Non-pigmented ciliary epithelial cell (primary cell): ENCODE measurements at places on chromosomes 5 and 9.

DNA sequence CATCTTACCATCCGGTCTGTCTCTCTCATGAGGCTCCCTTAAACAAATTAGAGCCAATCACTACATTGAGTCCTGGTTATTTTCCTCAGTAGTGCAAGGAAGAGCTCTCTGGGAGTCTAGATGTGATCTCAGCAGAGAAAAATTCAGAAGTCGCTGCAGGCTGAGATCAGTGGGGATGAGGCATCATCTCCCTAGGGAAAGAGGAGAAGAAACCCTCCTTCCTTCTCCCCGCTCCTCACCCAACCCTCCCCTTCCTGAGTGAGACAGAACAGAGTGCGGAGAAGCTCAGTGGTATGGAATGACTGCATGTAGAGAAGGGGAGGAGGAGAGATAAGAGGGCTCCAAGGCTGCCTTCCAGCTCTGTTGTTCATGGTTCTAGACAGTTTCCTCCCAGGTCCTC lies 80.5 kb downstream of the PAPPA start:
- DNase-seq = peak; percentile 96

DNA sequence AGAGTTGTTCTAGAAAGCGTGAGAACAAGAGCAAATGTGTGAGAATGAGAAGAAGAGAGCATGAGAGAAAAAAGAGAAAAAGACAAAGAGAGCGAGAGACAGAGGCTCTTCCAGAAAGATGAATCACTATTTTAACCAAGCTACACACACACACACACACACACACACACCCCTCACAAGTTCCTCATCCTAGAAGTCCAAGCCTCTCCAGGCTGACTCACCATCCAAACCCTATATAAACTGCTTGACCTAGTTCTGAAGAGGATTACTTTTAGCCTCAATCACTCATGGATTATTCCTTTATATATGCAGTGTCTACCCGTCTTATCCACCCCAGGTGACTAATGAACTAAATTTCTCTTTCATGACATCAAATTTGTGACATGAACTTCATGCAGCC lies 37.6 kb downstream of the C9orf57 start:
- peak; percentile 88 for DNase-seq

DNA sequence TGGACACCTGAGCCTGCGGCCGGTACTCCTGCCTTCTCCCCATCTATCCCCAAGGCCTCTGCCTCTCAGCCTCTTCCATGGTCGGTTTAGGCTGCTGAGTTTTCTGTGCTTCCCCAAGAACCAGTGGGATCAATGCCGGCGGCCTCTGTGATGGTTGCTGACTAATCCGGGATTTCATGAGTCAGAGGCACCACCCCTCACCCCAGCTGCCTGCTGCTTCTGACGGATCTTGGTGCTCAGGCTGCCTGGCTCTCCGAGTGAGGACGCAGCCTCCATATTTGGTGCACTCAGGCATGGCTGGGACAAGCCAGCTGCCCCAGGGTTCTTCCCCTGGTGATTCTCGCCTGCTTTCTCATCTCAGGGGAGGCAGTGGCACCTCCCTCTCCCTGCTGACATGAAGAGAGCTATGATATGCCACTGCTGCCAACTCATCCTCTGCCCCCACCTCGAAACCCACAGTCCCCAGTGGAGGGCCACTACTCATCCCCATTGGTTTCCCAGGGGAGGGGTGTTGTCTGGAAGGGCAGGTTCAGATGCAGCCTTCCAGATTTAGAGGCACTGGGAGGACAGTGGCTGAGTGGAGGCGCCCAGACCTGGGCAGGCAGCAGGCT lies 3.3 kb upstream of the MAN1B1 start:
- peak; percentile 84 for DNase-seq

DNA sequence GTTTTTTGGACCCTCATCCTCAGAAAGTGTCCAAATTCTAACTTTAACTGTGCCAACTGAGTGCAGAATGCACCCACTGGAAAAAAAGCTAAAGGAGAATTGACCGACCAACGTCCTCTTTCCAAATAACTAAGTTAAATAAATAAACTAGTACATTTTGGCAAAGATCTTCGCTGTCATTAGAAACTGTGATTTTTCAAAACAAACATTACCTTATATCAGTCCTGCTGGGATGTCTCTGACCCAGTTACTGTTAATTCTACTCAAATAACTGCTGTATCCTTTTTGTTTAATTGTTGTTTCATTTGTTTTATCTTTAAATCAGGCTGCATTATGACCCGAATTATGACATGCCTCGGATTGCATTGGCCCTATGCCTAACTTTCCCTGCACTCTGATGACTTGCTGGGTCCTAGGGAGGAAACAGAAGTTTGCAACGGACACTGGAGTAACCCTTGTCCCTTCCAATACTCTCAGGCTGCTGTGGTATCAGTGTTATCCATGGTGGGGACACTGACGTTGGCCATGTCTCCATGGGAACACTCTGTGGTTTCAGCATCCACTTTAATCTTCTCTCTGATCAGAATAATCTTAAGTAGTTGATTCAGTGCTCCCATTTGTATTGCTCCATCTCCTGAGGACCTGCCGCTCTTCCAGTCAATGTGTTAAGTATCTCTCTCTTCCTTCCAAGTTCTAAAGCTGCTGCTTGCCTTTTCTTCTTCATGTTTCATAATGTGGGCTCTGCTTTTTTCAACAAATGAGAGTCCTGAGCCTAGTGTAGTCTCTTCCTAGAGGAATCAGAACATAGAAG lies 11.1 kb upstream of the IFNA5 start:
- no peak for DNase-seq

DNA sequence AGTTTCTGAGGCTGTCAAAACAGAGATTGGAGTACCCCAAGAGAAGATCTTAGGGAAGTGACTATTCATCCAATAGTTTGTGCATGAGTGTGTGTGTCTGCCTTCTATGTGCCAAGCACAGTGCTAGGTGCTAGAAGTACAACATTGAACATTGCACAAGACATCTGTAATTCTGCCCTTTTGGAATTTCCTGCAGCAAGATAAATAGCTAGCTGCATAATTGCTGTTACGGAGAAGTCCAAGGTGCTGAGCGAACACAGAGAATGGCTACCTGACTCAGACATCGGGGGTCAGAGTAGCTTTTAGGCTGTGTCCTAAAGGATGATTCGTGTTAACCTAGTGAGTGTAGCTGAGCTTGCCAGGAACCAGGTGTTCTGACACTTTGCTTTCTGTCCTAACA lies 44.8 kb downstream of the PAPPA start:
- DNase-seq = no peak

- DNase-seq = no peak
Observed at GRCh38 chr9:107639426-107639825, 149.9 kb upstream of the KLF4 start.

GRCh38 chr5:112865128-112865527 lies 4.0 kb downstream of the SRP19 start:
- DNase-seq = peak; percentile 17

DNA sequence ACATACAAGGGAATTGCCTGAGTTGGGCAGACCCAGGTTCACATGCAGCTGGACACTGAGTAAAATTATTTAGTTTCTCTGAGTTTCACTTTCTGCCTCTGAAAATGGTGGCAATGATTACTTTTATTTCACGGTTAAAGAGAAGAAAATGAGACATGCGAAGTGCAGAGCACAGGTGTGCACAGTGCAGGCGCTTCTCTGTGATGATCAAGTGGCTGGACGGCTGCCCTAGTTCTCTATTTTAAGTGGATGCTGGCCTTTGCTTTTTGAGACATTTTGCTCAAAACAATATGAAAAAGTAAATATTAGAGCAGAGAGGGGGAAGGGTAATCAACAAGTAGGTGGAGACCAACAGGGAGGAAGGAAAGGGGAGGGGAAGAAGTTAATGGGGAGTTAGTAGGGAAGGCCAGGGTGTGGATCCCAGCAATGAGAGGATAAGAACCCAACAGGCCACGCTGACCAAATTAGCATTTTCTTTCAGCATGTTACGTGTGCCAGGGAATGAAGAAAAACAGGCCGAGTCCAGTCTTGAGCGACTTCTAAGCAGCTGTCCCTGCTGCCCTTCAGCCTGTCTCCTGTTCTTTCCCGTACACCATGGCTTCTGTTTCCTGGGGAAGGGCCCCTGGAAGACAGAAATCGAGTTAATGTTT lies 16.1 kb downstream of the SNX18 start:
- DNase-seq = no peak

DNA sequence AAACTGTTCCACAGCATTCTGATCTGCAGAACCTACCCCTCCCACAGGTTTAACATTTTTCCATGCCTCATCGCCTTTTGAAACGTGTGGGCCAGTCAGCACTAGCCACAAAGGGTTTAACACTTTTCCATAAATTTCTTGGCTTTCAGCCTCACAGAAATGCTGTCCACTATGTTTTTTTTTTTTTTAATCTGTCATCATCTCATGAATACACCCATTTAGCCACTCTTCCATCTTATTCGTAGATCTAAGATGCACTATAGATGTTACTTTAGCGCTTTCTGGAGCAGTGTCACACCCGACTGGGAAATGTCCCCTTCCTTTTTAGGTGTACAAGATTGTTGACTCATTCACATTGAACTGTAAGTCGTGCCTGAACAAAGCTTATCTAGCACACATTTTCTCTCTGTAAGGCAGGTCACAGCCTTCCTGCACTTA lies 62.3 kb downstream of the GCNT1 start:
- no peak for DNase-seq

- DNase-seq = no peak
Observed at GRCh38 chr5:132473019-132473531, 17.5 kb downstream of the IRF1 start.

- DNase-seq = peak; percentile 3
Observed at GRCh38 chr5:144368556-144368955, 197.9 kb downstream of the KCTD16 start.

DNA sequence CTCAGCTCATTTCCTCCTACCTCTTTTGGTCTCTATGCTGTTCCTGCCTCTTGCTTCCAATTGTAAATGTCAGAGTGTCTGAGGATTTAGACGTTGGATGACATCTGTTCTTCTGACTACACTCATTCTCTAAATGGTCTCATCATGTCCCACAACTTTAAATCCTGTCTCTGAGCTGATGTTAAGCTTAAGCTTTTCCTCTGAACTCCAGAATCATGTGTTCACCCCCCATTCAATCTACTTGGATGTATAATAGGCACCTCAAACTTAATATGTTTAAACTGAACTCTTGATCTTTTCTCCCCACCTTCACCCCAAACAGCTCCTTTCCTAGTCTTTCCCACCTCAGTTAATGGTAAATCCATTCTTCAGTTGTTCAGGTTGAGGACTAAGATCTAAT lies 433.6 kb downstream of the CSNK1G3 start:
- no peak for DNase-seq

GRCh38 chr5:93899026-93899600 lies 157.7 kb upstream of the POU5F2 start:
- DNase-seq = no peak

- no peak for DNase-seq
Observed at GRCh38 chr9:83281306-83282255, 218.6 kb upstream of the RASEF start.

DNA sequence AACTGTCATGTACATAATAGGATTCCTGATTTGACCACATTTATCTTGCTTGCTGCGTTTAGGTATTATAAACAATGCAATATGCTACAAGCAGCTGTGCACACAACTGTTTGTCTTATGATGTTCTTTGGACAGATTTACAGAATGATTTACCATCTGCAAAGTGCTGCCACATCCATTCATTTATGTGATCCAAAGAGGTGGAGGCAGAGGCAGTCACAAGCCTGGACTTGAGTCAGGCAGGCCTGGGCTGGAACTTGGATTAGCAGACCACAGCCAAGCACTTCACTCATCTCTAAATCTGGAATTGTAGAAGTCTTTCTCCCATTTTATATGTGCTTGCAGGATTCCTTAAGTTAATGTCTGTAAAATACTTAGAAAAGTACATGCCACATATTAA lies 149.0 kb downstream of the INSYN2B start:
- DNase-seq = no peak

GRCh38 chr5:138696501-138696900 lies 56.7 kb upstream of the CTNNA1 start:
- peak; percentile 75 for DNase-seq

- DNase-seq = peak; percentile 70
Observed at GRCh38 chr5:96537386-96537785, 104.3 kb upstream of the PCSK1 start.

DNA sequence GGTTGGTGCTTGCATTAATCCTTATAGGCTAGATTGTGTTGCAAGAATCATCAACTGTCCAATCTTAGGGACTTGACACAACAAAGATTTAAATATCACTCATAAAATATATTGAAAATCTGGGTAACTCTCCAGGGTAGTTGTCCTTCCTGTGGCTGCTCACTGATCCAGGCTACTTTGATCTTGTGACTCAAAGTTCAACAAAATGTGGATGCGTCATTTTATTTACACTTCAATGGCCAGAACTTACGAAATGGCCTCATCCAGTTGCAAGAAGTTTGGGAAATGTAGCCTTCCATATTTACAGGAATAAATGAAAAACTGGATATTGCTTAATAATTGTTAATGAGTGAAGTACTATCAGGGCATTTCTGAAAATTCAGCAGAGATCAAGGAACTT lies 235.5 kb upstream of the ACTBL2 start:
- DNase-seq = no peak

- no peak for DNase-seq
Observed at GRCh38 chr5:141814064-141814964, 63.9 kb downstream of the PCDH1 start.

DNA sequence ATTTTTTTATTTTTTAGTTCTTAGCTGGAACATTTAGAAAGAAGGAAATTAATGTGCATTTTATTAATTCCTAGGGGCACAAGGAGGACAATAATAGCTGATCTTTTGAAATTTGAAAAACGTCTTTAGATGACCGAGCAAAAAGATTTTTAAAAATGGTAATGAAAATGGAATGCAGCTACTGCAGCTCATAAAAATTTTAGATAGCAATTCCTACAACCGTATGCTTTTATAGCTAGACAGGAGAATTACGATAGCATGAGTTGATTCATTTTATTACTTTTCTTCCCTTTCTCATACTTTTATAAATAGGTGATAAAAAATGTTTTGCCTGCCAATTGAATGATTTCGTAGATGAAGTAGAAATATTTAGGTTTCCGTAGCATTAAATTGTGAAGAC lies 13.7 kb upstream of the RUFY1 start:
- no peak for DNase-seq

DNA sequence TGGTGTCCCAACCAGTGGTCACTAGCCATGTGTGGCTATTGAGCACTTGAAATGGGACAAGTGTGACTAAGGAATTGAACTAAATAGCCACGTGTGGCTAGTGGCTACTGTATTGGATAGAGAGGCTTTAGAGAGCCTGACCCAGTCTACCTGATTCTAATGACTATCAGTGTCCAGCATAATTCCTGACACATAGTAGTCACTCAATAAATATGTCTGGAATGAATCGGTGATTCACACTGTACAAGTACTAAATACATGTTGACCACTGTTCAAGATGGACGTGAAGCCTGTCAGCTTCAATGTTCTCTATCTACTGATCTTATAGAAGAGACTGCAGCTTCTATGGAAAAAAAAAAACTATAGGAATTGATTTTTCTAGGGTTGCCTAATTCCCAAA lies 57.7 kb upstream of the MAST4 start:
- DNase-seq = no peak

GRCh38 chr5:77396017-77396416 lies 96.1 kb downstream of the WDR41 start:
- no peak for DNase-seq

GRCh38 chr9:98359569-98359968 lies 104.1 kb upstream of the TBC1D2 start:
- DNase-seq = no peak

- peak; percentile 83 for DNase-seq
Observed at GRCh38 chr9:32395510-32396216, 11.2 kb downstream of the ACO1 start.

GRCh38 chr5:173618927-173619519 lies 2.6 kb upstream of the BOD1 start:
- DNase-seq = no peak

- DNase-seq = no peak
Observed at GRCh38 chr9:2297771-2298170, 282.6 kb downstream of the SMARCA2 start.
